Stimulated activated CD4-positive, alpha-beta T cell treated with anti-CD3 and anti-CD28 coated beads, Interleukin-4, amount 100 ng/mL, for 24 hours (primary cell): ENCODE measurements at places on chromosomes 16 and 17.

GRCh38 chr17:81398176-81398831, 3.0 kb downstream of the BAHCC1 start:
- DNase-seq = no peak

DNA sequence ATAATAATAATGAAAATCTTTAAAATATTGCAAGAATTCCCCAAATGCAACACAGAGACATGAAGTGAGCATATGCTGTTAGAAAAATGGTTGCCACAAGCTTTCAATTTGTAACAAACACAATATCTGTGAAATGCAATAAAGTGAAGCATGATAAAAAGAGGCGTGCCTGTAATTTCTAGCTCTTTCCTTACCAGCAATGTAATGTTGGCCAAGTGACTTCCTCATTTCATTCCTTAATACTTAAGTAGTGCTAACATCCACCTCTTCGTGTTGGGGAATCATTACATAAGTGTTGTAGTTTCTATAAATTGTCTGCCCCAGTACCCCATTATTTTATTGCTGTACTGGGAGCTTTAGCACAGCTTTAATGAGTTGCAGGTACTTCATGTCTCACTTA, 1192.0 kb upstream of the CDH8 start:
- DNase-seq = no peak

DNA sequence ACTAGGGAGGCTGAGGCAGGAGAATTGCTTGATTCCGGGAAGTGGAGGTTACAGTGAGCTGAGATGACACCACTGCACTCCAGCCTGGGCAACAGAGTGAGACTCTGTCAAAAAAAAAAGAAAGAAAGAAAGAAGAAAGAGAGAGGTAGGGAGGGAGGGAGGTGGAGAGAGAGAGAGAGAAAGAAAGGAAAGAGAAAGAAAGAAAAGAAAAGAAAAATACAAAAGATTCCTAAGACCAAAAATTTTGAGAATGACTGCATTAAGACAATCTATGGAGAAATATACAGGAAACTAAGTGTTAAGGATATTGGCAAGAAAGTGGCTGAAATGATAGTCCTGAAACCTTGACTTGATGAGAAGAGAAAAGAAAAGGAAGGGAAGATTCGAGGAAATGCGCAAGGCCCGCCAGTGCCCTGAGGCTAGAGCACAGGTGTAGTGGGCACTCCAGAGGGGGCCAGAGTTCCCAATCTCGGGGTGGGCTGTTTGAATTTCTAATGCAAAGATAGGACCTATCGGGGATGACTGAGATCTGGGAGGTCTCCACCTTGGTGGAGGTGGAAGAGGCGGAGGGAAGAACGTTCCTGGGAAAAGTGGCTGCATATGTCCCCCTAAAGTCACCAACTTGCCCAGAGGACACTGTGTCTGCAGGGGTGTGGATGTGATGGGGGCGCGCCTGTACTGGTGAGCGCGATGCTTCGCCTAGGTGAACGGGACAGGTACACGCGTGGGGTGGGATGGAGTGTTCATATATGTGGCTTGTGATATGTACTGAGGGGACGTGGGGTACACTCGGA, 654 bp upstream of the SCNN1B start:
- no peak for DNase-seq

- DNase-seq = no peak
Observed at GRCh38 chr17:74408262-74408661, 23.6 kb upstream of the GPRC5C start.

- no peak for DNase-seq
Observed at GRCh38 chr16:89612415-89613166, 851 bp upstream of the DPEP1 start.

GRCh38 chr16:749010-749409, 8.2 kb upstream of the CIAO3 start:
- no peak for DNase-seq

GRCh38 chr16:84324434-84325262, 30.0 kb downstream of the WFDC1 start:
- DNase-seq = no peak

- no peak for DNase-seq
Observed at GRCh38 chr16:56506941-56507340, 12.9 kb downstream of the BBS2 start.

GRCh38 chr17:6245301-6246177, 175.4 kb downstream of the WSCD1 start:
- no peak for DNase-seq

GRCh38 chr17:2094891-2095535, 40.1 kb downstream of the HIC1 start:
- no peak for DNase-seq

- peak; percentile 14 for DNase-seq
Observed at GRCh38 chr16:50884066-50884860, 142.4 kb downstream of the CYLD start.

DNA sequence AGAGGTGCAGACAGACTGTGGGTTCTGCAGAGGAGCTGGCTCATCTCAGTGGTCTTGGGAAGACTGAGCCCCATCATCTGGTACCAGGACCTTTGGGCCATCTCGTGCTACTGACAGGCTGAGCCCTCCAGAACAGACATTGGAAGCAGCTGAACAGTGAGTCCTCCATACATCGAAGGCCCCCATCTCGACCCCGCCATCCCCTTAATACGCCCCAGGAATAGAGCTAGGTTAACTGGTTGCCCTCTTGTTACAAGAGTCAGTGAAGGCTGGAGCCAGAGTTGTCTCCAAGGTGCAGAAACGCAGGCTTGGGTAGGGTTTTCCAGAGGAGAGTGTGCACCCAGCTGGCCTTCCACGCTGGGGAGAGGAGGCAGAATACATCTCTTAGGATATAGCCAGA, 76.0 kb downstream of the N4BP1 start:
- no peak for DNase-seq

GRCh38 chr17:21454441-21454840, 78.3 kb downstream of the KCNJ12 start:
- DNase-seq = no peak

GRCh38 chr17:68248199-68248825, 469 bp downstream of the AMZ2 start:
- DNase-seq = no peak

DNA sequence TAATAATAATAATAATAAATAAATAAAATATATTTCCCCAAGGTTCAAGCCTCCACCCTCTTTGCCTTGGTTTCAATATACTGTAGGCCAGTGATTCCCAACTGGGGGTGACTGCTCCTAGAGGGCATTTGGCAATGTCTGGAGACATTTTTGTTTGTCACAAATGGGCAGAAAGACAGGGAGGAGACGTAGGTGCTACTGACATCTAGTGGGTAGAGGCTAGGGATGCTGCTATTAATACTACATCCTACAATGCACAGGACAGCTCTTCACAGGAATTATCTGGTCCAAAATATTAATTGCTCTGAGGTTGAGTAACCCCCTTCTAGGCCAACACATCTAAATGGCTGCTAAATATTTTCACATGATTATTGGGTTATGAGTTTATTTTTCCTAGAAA, 12.8 kb upstream of the PRR14 start:
- DNase-seq = no peak

DNA sequence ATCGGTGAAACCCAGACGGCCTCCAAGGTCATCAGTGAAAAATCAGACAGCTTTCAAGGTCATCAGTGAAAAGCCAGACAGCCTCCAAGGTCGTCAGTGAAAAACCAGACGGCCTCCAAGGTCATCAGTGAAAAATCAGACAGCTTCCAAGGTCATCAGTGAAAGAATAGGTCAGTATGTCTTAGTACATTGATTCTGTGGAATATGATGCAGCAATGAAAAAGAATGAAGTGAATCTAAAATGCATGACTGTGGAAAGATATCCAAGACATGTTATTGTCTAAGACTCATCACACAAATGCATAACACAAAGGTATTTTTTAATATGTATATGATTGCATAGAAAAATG, 72.5 kb downstream of the CMIP start:
- no peak for DNase-seq

DNA sequence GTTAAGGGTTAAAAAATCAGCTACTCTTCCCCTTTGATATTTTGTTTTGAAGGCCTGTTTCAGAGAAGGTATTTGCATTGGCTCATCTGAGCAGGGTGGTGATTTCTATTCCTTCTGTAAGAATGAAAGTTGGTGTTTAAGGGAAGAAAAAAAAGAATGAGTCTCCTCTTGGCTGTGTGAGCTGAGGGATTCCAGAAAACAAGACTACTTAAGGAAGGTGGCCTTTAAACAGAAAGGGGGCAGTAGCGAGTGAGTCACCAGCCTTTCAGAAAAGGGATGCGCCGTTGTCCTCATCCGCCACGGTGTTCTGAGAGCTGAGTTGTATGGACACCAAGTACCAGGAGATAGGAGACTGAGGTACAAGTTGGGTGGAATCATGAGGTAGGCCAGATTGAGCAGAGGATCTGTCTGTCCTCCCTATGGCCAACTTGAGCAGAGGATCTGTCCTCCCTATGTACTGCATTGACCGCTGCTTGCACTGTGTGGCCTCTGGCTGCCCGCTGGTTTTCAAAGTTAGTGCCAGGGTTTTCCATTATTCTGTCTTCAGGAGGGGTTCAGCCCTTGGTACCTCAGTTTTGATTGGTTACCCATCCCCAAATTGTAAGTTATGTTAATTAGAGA, 8.2 kb downstream of the PRKCA start:
- peak; percentile 29 for DNase-seq

DNA sequence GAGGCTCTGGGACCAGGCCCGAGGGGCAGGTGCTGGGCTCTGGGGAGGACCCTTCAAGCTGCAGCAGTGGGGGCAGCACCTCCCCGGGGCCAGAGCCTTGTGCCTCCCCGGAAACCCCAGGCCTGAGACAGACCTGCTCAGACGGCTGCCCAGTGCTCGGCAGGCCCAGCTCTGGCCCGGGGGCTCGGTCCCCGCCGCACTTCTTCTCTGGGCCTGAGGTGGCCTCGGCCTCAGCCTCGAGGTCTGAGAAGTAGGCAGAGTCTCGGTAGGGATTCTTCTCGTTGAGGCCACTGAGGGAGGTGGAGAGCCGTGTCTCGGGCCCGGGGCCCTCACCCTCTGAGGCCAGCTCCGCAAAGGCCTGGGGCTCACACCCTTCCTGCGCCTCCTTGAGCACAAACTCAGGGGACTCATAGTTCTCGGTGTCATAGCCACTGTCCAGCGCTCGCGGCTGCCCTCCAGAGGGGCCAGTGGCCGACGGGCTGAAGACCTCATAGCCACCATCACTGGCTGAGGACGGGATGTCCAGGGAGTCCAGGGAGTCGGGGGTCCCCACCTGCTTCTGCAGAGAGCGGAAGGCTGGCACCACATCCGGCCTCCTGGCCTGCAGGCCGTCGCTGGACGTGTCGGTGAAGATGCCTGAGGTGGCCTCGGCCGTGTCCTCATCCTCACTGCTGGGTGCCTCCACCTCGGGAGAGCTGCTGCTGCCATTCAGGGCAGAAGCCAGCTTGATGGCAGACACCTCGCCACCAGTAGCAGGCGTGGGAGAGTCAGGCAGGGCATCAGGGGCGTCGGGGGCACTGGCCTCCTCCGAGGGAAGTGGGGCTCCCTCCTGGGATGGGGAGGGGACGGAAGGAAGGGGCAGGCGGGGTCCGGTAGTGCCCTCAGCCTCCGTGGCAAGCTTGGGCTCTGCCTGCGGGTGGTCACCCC, 44.3 kb upstream of the PVALEF start:
- no peak for DNase-seq

DNA sequence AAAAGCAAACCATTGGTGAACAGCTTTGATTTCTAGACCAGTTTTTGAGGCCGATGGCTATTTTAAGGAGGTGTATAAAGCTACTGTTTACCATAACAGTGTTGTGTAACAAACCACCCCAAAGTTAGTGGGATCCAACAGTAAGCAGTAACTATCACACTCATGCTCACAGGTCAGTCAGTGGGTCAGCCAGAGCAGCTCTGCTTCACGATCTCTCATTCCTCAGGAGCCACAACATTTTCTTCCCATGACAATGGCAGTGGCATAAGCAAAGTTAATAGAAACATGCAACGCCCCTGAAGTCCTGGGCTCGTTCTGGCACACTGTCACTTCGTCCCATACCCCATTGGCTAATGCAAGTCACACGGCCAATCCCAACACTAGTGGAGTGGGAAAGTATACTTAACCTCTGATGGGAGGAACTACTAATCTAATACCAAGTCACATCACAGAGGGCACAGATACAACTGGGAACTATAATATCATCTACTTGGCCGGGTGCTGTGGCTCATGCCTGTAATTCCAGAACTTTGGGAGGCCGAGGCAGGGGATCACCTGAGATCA, 28.0 kb upstream of the B4GALNT2 start:
- DNase-seq = no peak

DNA sequence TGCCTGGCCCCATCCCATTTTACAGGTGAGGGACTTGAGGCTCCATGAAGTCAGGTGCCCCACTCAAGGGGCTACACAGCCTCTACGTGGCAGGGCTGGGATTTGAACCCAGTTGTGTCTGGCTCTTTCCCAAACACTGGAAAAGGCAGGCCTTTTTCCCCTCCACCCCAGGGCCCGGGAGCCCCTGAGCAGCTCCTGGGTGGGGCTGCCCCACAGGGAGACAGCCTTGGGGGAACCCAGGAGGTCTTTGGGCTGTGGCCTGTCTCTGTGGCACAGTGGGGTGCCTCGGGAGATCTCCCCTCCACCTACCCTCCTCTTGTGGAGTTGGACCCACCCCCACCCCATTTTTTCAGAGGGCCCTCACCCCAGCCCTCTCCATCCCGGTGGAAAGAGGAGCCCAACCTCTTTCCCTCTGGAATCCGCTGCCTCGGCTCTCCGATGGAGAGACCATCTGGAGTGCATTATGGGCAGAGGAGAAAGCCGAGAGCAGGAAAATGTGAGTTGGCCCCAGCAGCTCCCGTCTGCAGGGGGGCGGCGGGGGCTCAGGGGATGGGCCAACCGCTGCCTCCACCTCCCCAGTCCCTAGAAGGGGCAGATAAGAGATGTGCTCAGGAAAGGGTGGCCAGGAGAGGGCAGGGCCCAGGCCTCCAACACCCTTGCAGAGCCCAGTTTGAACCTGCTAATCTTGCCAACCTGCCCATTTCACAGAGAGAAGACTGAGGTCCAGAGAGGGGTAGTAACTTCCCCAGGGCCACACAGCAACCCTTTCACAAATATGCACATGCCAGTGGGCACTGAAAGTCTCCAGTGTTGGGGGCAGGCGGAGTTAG, 15.4 kb upstream of the TMEM92 start:
- no peak for DNase-seq

DNA sequence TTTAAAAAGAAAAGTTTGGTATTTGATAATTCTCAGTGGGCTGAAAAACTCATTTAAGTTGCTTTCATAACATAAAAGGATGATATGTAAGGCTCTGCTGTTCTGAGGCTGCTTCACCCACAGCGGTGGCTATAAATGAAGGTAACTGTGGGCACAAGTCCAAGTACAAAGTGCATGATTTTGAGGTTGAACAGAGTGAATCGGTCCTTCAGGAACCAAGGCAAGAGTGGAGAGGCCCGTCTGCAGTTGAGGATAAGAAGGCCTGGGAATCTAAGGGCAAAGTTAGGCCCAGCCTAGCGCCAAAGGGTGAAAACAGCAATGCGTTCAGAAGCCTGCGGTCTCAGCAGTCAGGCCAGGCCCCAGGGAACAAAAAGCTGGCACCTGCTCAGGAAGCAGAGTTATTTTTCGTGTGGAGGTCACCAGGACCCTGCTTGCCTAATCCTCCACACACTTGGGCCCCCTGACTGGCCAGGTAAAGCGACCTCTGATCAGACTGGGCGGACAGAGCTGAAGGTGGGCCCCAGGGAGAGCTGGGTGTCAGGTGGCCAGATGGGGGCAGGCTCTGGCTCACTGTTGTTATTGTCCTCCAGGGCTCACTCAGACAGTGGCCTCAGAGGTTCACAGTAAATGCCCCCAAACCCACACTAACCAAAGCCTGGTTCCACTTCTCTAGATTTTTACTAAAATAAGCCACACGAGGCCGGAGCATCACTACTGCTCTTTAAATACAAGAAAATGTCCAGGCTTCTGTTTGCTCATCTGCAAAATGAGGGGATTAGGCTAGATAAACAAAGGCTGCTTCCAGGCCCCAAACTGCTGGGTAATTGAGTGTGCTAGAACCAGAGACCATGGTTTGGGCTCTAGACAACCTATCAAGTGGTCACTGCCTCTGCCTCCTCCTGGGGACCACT, 46.5 kb downstream of the TEX2 start:
- DNase-seq = no peak
